ENCODE measurements at places on chromosomes 6 and 20. TPM values are rescaled to one million over a fixed set of nuclear protein-coding genes. Genes with fewer than 3 reads are reported as not detected.

The COL9A1 gene
- 5.4 TPM for polyA plus RNA-seq

DNA sequence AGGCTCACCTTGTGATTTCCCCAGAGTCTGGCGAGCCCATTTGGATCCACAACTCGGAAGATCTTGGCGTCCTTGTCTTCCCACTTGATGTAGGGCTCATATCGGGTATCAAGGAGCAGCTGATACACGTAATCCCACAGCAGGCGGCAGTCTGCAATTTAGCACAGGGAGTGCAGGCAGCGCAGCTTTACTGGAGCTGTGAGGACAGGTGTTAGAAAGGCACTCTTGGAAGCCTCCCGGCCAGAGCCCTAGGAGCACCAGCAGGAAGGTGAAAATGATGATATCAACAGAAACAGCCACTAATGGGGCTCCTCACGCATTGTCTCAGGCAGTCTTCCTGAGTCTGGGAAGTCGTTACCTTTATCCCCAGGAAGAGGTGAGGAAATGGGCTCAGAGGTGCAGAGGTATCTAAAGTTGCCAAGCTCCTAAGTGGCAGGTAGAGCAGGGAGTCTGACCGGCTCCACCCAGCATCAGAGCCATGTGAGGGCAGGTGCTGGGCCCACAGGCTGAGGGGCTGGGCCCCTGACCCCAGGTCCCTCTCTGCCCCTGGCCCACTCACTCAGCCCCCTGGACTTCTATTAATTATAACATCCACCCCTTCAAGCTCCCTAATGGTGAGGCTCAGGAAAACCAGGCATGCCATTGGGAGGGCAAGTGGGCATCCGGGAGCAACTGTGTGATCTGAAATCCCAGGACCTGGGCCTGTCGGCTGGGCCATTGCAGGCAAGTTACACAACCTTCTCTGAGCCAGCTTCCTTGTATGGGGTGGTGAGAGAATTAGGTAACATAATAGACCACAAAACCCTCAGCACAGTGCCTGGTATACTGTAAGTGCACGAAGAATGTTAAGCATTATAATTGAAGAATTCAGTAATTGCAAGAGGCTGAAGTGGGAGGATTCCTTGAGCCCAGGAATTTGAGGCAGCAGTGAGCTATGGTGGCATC lies 18.3 kb downstream of the ETV7 start:
- DNase-seq, result peak; percentile 69

The C6orf15 gene
- not detected for polyA plus RNA-seq

The LPA gene
- not detected for polyA plus RNA-seq

The PYGB gene
- 26.3 TPM for polyA plus RNA-seq

DNA sequence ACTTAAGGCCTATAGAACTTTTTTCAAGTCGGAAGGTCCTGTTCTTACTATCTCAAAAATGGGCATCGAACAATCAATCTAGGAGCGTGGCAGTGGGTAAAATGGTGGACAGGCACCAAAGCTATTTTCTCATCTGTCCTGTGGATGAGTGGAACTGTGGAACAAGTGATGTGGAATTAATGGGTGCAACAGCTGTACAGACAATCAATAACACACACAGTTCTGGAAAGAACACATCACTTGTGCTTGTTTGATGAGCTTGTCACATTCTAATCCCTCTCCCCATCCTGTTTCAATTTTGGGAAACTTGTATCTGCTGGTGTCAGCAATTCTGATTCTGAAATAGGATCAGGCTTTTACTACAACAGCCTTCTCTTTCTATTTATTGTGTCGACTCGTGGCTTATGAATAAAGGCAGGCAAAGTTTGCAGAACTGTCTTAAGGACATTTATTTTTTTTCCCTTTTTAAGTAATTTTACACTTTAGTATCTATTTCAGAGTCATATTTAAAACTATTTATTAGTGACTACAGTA lies 11.5 kb downstream of the RBM24 start:
- DNase-seq, result peak; percentile 39

Data from muscle of leg (tissue), 16 donors.